Spinal cord (tissue), 10 donors: ENCODE measurements at places on chromosomes 13 and 19. TPM values are rescaled to one million over a fixed set of nuclear protein-coding genes. Genes with fewer than 3 reads are reported as not detected.

CAPN12 gene
- 2.5 TPM for polyA plus RNA-seq

OR7E24 gene
- not detected for polyA plus RNA-seq

CNFN gene
- polyA plus RNA-seq: 3.1 TPM

SPTBN4 gene
- polyA plus RNA-seq: 43.8 TPM

ICAM5 gene
- 3.7 TPM for polyA plus RNA-seq

IGFL1 gene
- not detected for polyA plus RNA-seq

ZNF726 gene
- polyA plus RNA-seq: 8.4 TPM

AMER2 gene
- polyA plus RNA-seq: 31.0 TPM

EPSTI1 gene
- 3.8 TPM for polyA plus RNA-seq

- no peaks in the 10 kb centered on the region for H3K36me3 ChIP-seq
- DNase-seq: no peak
- no peaks in the 10 kb centered on the region for H3K27me3 ChIP-seq
- H3K4me1 ChIP-seq: peaks cover 6% of the 10 kb centered on the region
Measured at GRCh38 chr19:56566904-56567273, 379 bp upstream of the ZNF470 start.

- no peak overlapping the region for H3K4me3 ChIP-seq
- H3K27ac ChIP-seq: no peak overlapping the region
- H3K27me3 ChIP-seq: no peaks in the 10 kb centered on the region
- no peaks in the 10 kb centered on the region for H3K36me3 ChIP-seq
- no peaks in the 10 kb centered on the region for H3K4me1 ChIP-seq
- no peak for DNase-seq
Measured at GRCh38 chr13:21657538-21657937, 13.3 kb upstream of the FGF9 start.

DNA sequence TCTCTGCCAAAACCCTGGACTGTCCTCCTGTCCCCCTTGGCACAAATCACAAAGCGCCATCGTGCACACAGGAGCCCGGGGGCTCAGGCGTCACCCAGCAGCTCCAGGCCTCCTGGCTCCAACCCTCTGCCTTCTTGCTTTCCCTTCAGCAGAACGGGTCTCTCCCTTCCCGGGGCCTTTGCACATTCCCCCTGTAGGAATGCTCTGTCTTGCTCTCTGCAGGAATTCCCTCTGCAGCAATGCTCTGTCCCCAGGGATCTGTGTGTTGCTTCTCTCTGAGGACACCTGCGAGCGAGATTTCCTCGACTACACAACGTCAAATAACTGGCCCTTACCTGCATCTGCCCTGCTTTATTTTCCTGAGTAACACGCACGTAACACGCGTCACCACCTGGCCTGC lies 13.3 kb upstream of the RASA3 start:
- no peaks in the 10 kb centered on the region for H3K27me3 ChIP-seq
- H3K4me1 ChIP-seq: peaks cover 8% of the 10 kb centered on the region
- DNase-seq: no peak
- no peak overlapping the region for H3K27ac ChIP-seq
- no peak overlapping the region for H3K4me3 ChIP-seq

DNA sequence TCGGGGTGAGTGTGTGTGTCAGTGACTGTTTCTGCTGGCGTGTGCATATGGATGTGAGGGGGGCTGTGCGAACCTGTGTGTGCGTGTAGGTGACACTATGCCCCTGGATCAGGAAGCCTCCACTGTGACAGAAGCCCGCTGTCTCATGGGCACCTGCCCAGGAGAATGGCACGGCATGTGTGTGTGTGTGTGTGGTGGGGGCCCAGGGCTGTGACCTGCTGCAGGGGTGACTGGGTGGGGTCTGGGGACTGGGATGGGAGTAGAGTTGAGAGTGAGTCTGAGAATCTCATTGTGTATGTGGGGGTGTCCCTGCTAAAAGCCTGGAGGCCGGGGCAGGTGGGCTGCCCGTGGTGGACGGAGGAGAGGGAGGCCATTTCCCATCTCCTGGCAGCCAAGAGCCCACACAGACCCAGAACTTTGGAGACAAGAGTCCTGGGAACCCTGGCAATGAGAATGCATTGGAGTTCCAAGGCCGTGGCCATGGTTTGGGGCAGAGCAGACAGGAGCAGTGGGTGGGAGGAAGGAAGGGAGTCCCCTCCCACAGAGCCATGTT lies 6.4 kb upstream of the TPM4 start:
- H3K27me3 ChIP-seq: no peaks in the 10 kb centered on the region
- DNase-seq: no peak
- no peak overlapping the region for H3K27ac ChIP-seq
- peaks cover 21% of the 10 kb centered on the region for H3K4me1 ChIP-seq
- no peak overlapping the region for H3K4me3 ChIP-seq
- no peaks in the 10 kb centered on the region for H3K36me3 ChIP-seq

- no peak for DNase-seq
- no peak overlapping the region for H3K4me3 ChIP-seq
- H3K4me1 ChIP-seq: no peaks in the 10 kb centered on the region
- H3K36me3 ChIP-seq: peaks cover 3% of the 10 kb centered on the region
- no peaks in the 10 kb centered on the region for H3K27me3 ChIP-seq
Measured at GRCh38 chr19:40450664-40451063, 6.5 kb upstream of the SERTAD3 start.

GRCh38 chr13:77267362-77267761 lies 59.5 kb downstream of the MYCBP2 start:
- no peak overlapping the region for H3K4me3 ChIP-seq
- H3K36me3 ChIP-seq: peaks cover 13% of the 10 kb centered on the region
- H3K27ac ChIP-seq: no peak overlapping the region
- H3K4me1 ChIP-seq: no peaks in the 10 kb centered on the region

- H3K4me1 ChIP-seq: no peaks in the 10 kb centered on the region
- H3K36me3 ChIP-seq: no peaks in the 10 kb centered on the region
- no peak for DNase-seq
- H3K27ac ChIP-seq: no peak overlapping the region
- H3K27me3 ChIP-seq: no peaks in the 10 kb centered on the region
Measured at GRCh38 chr13:105787632-105788031, 747.8 kb downstream of the EFNB2 start.

DNA sequence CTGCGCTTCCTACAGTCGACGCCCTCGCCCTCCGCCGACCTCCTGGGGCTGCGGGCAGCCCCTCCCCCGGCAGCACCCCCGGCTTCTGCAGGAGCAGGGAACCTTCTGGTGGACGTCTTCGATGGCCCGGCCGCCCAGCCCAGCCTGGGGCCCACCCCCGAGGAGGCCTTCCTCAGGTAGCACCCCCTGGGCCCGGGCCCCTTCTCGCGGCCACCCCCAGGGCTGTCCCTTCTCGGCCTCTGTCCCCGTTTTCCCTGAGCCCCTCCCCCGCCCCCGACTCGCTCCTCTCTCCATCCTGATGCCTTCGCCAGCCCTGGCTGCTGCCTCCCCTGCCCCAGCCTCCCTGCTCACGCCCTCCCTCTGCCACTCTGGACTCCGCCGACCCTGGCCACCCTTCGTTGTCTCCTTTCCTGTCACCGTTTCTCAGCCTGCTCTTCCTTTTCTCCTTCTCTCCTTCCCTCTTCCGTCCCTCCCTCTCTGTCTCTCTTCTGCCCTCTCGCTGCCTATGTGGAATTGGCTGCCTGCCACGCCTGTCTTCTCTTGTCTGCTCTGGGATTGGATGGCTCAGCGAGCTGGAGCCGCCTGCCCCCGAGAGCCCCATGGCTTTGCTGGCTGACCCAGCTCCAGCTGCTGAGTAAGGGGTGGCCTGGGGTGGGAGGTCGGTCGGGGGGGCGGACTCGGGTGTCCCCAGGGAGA lies 11.0 kb downstream of the FUZ start:
- H3K4me3 ChIP-seq: peak overlapping the region; percentile 58
- H3K36me3 ChIP-seq: peaks cover 93% of the 10 kb centered on the region
- H3K27ac ChIP-seq: peak overlapping the region; percentile 76

GRCh38 chr19:28454083-28454482 lies 758.9 kb downstream of the UQCRFS1 start:
- H3K27me3 ChIP-seq: no peaks in the 10 kb centered on the region
- no peak for DNase-seq
- no peak overlapping the region for H3K4me3 ChIP-seq
- no peak overlapping the region for H3K27ac ChIP-seq
- H3K36me3 ChIP-seq: no peaks in the 10 kb centered on the region
- H3K4me1 ChIP-seq: no peaks in the 10 kb centered on the region

DNA sequence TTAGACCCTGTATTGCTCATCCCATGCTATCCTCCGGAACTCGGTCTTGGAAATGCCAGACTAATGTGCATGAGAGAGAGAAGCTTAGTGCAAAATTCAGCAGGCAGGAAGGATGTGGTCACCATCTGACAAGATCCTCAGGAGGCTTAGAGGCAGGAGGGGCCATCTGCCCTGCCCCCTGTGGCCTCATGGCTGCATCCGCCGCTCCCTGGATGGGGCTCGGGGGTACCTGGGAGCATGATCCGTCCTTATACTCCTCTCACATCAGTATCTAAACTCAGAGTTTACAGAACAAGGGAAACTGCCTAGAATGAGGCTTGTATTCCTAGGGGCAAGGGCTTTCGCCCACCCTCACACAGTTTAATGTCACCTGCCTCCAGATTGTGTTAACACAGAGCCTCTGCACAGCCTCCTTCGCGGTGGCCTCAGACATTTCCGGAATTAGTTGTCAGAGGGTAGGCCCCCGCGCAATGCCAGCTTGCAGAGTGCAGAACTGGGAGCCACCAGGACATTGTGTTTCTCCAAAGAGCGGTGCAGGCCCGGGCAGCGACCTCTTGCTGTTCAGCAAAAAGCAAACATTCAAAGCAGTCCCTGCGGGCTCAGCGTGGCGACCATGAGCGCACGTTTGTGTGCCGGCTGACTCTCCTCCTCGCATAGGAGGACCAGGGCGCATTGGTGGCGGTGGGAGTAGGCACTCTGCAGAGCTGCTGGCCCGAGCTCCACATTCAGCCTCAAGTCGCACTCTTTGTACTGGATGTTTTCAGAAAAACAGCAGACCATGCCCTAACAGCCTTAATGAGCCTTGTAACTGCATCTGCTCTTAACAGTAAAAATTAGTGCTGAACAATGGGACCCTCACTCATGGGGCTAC lies 39.1 kb downstream of the GPR12 start:
- H3K27me3 ChIP-seq: peaks cover under 1% of the 10 kb centered on the region
- H3K4me1 ChIP-seq: peaks cover 10% of the 10 kb centered on the region
- no peaks in the 10 kb centered on the region for H3K36me3 ChIP-seq
- DNase-seq: no peak
- no peak overlapping the region for H3K27ac ChIP-seq
- H3K4me3 ChIP-seq: no peak overlapping the region

GRCh38 chr19:56960959-56961543 lies 120.5 kb upstream of the PEG3 start:
- peaks cover 22% of the 10 kb centered on the region for H3K4me1 ChIP-seq
- no peaks in the 10 kb centered on the region for H3K27me3 ChIP-seq
- H3K4me3 ChIP-seq: no peak overlapping the region
- DNase-seq: no peak
- H3K36me3 ChIP-seq: no peaks in the 10 kb centered on the region

DNA sequence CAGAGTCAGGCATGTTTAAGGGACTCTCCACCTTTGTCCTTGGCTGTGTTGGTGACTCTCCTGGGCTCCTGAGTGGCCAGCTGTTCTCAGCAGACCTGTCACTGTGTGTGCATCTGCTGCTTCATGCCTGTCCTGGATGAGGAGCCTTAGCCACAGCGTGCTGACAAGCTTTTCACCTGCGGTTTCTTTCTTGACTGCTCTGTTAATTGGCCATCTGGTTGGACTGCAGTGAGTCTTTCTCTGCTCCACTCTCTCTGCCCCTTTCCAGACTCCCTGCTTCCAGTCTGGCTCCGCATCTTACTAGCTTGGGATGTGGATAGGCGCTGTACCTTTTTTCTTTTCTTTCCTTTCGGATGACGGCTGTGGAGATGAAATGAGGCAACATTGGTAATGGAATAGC lies 38.8 kb downstream of the POLR1D start:
- peaks cover 3% of the 10 kb centered on the region for H3K4me1 ChIP-seq
- H3K36me3 ChIP-seq: no peaks in the 10 kb centered on the region
- H3K27me3 ChIP-seq: no peaks in the 10 kb centered on the region
- no peak overlapping the region for H3K4me3 ChIP-seq

DNA sequence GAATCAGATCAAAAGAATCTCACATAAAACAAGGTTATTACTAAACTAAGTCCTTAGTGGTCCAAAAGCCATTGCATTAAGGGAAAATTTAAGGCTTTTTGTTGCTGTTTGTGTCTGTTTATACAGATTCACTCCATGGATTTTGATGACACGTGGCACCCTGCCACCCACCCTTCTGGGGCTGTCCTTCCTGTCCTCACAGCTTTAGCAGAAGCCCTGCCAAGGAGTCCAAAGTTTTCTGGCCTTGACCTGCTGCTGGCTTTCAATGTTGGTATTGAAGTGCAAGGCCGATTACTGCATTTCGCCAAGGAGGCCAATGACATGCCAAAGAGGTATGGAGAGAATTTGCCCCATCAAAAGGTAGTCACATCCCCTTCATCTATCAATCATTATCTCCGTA lies 6.9 kb downstream of the ACOD1 start:
- no peak overlapping the region for H3K4me3 ChIP-seq
- H3K4me1 ChIP-seq: peaks cover 4% of the 10 kb centered on the region
- H3K36me3 ChIP-seq: no peaks in the 10 kb centered on the region
- H3K27ac ChIP-seq: no peak overlapping the region
